CD4-positive, alpha-beta T cell treated with Interleukin-21 for 1 hour (primary cell): ENCODE measurements at places on chromosomes 6 and 20.

DNA sequence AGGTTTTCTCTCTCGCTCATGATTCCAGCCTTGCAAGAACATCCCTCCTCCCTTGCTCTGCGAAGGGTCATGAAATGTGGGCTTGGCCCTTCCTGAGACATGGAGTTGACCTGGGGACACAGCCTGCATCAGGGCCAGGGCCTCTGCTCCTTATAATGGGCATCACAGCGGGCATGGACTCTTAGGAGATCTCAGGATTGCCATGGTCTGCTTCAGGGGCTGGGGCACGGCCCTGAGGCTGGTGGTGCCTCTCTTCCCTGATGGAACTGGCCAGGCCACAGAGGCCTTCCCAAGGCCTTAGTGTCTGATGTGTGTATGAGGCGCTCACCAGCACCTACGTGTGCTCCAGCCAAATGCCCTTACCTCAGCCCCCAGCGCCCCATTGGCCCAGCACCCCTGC, 23.9 kb downstream of the ENTPD6 start:
- DNase-seq = no peak

- no peak for DNase-seq
These were observed 139.7 kb downstream of the TRDN start for GRCh38 chr6:123497025-123497424.

GRCh38 chr6:82712826-82713225, 349.2 kb downstream of the TPBG start:
- no peak for DNase-seq

DNA sequence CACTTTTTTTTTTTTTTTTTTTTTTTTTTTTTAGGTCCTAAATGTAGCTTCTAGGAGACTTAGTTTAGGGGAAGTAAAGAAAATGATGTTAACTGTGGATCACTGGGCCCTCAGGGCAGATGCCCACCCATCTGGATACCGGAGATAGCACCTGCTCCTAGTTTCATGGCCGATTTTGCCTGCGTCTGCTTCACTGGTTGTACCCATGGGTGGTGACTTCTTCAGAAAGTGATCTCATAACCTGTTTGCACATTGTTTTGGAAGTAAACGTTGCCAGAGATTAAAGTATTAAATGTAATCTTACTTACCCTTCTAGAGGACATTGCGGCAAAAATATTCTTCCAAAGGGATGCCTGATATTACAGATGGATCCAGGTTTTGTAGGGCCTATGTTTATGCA, 79.8 kb upstream of the SGK1 start:
- no peak for DNase-seq

DNA sequence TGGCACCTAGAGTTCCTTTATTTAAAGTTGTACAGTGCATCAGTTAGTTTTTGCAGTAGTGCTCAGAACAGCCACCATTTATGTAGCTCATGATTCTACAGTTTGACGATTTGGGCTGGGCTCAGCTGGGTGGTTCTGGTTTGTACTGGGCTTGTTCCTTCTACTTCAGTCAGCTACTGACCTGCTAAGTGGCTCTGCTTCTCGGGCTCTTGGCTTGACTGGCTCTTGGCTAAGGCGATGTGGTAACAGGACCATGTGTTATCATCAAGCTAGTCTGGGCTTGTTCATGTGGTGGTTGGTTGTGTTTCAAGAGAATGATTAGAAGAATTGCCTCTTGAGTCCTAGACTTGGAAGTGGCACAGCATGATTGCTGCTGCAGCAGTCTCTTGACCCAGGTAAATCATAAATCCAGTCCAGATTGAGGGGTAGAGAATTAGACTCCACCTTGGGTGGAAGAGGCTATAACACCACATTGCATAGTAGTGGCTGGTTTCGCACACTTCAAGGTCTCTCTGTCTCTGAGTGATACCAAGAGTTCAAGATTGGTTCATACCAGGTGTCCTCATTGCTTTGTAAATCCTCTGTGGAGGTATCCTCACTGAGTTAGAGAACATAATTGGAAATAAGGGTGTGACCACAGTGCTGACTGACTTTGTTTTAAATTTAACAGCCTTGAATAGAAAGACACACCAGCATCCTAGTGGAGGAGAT, 253.0 kb downstream of the ARID1B start:
- no peak for DNase-seq

GRCh38 chr6:159008656-159009288, 8.8 kb upstream of the RSPH3 start:
- DNase-seq = peak; percentile 74

DNA sequence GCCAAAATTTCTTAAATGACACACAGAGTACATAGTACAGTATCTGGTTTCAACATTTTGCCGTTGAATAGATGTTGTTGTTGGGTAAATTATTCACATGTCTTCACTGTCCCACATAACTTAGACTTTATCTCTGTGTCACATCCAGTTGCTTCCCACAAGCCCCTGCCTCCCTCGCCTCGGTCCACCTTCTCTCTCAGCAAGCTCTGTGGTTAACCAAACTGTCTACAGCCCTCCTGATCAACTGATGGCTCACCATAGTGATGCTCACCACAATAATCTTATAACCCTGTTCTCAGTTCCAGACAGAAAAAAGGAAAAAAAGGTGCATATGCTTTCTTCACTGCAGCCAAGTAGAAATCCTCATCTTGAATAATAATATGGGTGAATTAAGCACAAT, 23.0 kb downstream of the IL17F start:
- peak; percentile 1 for DNase-seq

DNA sequence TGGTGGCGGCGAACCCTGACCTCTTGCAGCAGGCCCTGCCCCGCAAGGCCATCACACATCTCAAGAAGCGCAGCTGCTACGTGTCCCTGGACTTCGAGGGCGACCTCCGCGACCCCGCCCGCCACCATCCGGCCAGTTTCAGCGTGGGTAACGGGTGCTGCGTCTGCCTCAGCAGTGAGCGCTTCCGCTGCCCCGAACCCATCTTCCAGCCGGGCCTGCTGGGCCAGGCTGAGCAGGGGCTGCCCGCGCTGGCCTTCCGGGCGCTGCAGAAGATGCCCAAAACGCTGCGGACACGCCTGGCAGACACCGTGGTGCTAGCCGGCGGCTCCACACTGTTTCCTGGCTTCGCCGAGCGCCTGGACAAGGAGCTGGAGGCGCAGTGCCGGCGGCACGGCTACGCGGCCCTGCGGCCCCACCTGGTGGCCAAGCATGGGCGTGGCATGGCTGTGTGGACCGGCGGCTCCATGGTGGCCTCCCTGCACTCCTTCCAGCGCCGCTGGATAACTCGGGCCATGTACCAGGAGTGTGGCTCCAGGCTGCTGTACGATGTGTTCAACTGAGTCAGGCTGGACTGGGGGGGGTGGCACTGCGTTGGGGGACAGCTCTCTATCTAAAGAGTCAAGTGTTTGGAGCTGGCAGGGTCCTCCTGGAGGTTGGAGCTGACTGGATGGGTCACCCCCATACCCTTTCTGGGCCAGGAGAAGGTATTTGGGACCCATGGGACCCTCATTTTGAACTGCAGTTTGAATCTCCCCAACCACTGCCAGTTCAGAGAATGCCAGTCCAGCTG, 1.1 kb downstream of the ACTL10 start:
- peak; percentile 78 for DNase-seq

DNA sequence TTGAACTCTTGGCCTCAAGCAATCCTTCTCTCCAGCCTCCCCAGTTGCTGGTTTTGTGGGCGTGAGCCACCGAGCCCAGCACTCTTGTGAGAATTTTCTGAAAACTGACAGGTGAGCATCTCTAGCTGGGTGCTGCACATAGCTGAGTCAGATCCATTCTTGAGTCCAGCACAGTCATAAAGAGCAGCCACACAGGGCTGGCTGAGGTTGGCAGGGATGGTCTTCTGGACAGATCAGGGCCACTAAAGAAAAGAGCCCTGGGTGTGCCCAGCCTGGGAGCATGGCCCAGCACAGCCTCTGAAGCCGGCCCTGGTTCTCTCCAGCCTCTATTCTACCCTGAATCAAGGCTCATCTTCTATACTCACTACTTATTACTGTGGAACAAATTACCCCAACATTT, 11.5 kb downstream of the DLGAP4 start:
- DNase-seq = no peak

DNA sequence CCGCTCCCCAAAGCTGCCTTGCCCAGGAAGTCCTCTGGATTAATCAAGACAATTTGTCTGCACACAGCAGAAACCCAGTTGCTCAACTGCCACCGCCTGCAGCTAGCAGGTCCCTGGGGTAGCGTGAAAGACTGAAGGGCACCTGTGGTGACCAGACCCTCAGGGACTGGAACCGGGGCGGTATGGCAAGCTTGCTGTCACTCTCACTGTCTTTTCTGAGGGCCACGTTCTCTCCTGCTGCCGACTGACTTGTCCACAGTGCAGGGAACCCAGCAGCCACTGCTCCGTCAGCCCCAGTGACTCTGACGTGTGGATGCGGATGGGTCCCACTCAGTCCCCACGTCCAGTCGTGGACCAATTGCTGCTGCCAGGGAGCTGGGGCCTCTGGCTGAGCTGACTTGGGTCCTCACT, 72.8 kb upstream of the PMEPA1 start:
- DNase-seq = no peak

- no peak for DNase-seq
These were observed 32.1 kb downstream of the BFSP1 start for GRCh38 chr20:17499041-17499440.
